GM12865 (cell line): ENCODE measurements at places on chromosomes 2 and 18.

DNA sequence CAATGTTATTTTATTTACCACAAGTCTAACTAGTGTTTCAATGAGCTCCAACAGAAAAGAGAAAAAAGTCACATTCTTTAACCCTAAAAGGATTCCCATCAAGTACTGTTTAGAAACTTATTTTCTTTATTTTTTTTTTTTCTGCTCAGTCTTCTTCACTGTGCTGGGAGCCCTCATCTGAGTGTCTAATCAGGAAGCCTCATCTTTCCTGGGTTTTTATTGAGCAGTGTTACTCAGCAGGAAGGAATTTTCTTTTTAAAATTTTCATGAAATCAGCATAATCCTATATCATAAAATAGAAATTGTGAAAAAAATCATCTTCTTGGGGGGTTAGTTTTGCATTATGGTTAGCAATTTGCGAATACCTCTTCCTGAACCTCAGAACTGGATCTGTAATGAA is 453.8 kb downstream of the CDH2 start:
- no peak for DNase-seq

DNA sequence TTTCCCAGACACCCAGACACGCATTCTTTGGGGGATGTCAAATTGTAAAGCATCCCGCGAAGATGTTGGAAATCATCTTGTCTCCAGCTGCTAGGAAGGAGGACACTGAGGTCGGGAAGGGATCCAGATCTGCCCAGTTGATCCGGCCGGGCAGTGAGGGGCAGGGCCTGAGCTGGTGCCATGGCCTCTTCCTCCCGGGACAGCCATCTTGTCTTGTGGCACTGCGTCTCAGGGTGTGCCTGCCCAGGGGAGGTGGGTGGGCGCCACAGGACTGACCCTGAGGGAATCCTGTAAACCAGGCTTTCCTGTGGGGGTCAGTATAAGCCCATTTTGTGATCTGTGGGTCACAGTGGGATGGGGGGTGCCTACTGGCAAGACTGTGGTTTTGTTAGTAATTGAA is 10.1 kb downstream of the TRAF3IP1 start:
- DNase-seq: no peak

GRCh38 chr2:143907801-143908200 is 612.1 kb downstream of the ZEB2 start:
- no peak for DNase-seq

GRCh38 chr2:128685841-128686496 is 367.3 kb upstream of the HS6ST1 start:
- DNase-seq: no peak
